ENCODE measurements at places on chromosomes 5 and 9.

DNA sequence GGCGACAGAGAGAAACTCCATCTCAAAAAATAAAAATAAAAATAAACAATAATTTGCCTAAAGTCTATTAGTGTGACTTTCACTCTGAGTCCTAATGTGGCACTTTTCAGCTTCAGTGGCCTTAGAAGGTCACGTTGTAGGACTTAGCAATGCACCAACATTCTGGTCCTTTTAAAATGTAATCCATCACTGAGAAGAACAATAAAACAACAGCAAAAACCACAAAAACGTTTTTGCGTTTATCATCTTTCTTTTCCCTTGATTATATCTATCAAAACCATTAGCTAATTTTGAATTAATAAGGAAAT, 190.1 kb upstream of the ZNF608 start:
- H3K27me3 ChIP-seq, result no peaks in the 10 kb centered on the region
- DNase-seq, result no peak
- no peaks in the 10 kb centered on the region for H3K36me3 ChIP-seq
- no peak overlapping the region for H3K4me3 ChIP-seq

DNA sequence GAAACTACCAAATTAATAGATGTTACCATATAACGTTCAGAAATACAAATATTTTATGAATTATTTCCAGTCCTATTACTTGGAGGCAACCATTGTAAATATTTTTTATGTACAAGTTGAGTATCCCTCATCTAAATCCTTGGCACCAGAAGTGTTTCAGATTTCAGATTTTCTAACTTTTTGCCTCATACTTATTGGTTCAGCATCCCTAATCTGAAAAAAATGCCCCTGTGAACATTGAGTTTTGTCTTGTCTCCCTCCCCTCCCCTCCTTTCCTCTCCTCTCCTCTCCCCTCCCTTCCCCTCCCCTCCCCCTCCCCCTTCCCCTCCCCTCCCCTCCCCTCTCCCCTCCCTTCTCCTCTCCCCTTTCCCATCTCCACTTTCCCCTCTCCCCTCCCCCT, 40.6 kb downstream of the UBAP1 start:
- H3K36me3 ChIP-seq, result no peaks in the 10 kb centered on the region

DNA sequence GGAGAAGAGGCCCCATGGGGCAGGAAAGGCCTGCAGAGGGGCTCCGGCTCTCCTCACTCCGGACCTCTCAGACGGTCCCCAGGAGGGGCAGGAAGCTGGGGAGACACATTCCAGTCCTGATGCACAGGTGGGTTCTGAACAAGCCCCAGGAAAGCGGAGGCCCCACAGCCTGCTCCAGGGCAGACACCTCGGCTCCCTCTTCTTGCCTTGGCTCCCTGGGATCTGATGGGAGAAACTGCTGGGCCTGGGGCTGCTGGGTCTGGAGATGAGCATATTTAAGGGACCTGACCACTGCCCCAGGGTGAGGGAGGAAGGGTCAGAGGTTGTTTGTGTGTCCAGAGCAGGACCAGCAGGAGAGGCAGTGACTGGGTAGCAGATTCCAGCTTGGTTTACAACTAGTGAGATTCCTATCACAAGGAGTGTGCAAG, 1.2 kb downstream of the CORO2A start:
- peaks cover 7% of the 10 kb centered on the region for H3K27me3 ChIP-seq
- H3K36me3 ChIP-seq, result no peaks in the 10 kb centered on the region
- H3K4me3 ChIP-seq, result no peak overlapping the region
- no peaks in the 10 kb centered on the region for H3K4me1 ChIP-seq

- peaks cover under 1% of the 10 kb centered on the region for H3K36me3 ChIP-seq
- H3K27ac ChIP-seq, result no peak overlapping the region
- no peaks in the 10 kb centered on the region for H3K4me1 ChIP-seq
- no peak for DNase-seq
These were observed 20.9 kb downstream of the IPPK start for GRCh38 chr9:92649007-92649406.

DNA sequence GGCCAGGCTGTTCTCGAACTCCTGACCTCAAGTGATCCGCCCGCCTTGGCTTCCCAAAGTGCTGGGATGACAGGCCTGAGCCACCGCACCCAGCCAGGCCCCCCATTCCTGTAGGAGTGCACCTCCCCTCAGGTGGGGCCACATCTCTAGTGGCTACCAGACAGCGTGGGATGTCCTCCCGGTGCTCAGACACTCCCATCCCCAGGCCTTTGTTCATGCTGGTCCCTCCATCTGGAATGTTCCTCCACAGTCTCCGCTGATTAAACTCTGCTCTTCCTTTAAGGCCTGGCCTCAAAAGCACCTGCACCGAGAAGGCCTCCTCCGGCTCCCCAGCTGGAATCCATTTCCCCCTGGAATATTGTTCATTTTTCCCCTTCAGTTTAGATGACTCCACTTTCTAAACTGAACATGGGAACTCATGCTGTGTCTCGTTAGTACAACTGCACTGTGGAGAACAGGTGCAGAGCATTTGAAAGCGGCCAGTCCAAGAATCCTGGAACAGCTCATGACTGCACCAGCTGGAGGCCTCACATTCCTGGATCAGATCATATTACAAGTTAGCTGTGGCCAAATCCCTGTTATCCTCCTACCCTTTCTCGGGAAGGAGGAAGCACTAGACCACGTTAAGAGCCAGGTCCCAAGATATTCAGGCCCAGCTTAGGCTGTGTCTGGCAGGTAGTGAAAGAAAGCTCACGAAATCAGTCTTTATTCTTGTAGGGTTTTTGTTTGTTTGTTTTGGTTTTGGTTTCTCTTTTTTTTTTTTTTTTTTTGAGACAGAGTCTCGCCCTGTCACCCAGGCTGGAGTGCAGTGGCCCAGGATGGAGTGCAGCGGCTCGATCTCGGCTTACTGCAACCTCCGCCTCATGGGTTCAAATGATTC, 10.8 kb upstream of the PRRC2B start:
- H3K4me3 ChIP-seq, result no peak overlapping the region
- H3K36me3 ChIP-seq, result no peaks in the 10 kb centered on the region

DNA sequence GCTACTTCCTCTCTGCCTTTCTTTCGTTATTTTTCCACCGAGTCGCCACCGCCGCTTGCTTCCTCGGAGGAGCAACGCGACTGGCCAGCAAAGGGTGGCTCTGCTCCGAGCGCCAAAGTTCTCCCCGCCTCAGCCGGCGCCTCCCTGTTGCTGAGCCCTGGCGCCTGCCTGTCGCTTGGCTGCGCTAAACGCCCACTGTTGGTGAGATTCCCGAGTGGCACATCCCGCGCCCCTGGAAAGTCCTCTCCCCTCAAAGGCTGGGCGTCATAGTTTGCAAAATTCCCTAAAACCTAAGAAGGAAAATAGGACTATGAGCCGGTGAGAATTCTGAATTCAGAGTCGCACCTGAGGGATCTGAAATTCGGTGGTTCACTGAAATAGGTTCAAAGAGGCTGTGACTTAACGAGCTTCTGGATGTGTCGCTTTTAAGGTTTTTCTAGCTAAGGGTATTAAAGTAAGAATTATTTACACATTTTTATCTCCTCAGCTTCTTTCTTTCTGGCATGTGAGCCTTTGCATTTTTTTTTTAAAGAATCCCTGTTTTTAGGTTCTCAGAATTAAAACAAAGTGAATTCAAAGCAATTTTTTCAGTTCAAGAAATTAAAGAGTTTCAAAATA, at the start of gene GRIN3A:
Gene GRIN3A, minus strand, starts transcription at position 82 of the 618 bp plus-strand sequence. CDS start 668 bp downstream, outside the sequence.
- no peaks in the 10 kb centered on the region for H3K36me3 ChIP-seq
- H3K27ac ChIP-seq, result no peak within 1 kb of the TSS
- peaks cover 28% of the 10 kb centered on the region for H3K27me3 ChIP-seq

DNA sequence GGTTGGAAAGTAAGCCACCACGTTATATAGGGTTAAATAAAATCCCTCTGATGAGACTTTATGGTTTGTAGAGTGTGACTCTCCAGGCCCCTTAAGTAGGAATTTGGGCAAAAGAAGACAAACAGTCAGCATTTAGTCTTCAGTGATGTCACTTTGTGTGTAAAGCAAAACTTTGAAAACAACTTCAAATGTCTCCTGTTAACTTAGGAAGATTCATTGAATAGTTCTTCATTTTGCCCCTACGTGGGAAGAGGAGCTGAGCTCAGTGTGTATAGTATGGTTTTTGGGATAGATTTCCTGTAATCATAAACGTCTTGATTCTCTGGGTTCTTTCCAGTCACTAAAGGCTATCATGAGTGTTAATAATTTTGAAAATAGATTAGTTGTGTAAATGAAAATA, 101.3 kb downstream of the GADD45G start:
- no peaks in the 10 kb centered on the region for H3K36me3 ChIP-seq
- 0 out of 2 replicates have a peak, but pooled peaks cover 6% of the 10 kb centered on the region for H3K4me1 ChIP-seq
- DNase-seq, result no peak
- no peak overlapping the region for H3K27ac ChIP-seq

DNA sequence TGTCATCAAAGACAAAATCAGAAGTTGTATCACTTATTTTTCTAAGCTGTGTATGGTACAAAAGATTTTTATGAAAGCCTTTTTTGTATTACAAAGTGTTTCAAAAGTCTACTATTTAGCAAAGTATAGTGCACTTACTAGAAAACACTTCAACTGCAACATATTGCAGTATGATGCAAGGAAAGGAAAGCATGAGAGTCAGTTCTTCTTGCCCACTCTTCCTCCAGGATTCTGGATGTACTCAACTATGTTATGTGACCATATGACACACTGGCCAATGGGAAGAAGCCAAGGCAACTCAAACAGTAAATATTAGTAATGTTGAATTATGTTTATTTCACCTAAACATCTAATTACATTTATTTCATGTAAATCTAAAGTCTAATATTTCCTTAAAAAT, 49.5 kb upstream of the TYRP1 start:
- DNase-seq, result no peak
- no peak overlapping the region for H3K27ac ChIP-seq
- H3K4me1 ChIP-seq, result no peaks in the 10 kb centered on the region
- H3K27me3 ChIP-seq, result no peaks in the 10 kb centered on the region
- no peak overlapping the region for H3K4me3 ChIP-seq

GRCh38 chr9:127846443-127847177, 7.8 kb downstream of the ENG start:
- DNase-seq, result no peak
- no peak overlapping the region for H3K27ac ChIP-seq
- no peaks in the 10 kb centered on the region for H3K27me3 ChIP-seq
- no peak overlapping the region for H3K4me3 ChIP-seq

- H3K4me1 ChIP-seq, result no peaks in the 10 kb centered on the region
- H3K27ac ChIP-seq, result no peak overlapping the region
- H3K36me3 ChIP-seq, result no peaks in the 10 kb centered on the region
These were observed 118.2 kb downstream of the GALNT10 start for GRCh38 chr5:154308443-154309370.

DNA sequence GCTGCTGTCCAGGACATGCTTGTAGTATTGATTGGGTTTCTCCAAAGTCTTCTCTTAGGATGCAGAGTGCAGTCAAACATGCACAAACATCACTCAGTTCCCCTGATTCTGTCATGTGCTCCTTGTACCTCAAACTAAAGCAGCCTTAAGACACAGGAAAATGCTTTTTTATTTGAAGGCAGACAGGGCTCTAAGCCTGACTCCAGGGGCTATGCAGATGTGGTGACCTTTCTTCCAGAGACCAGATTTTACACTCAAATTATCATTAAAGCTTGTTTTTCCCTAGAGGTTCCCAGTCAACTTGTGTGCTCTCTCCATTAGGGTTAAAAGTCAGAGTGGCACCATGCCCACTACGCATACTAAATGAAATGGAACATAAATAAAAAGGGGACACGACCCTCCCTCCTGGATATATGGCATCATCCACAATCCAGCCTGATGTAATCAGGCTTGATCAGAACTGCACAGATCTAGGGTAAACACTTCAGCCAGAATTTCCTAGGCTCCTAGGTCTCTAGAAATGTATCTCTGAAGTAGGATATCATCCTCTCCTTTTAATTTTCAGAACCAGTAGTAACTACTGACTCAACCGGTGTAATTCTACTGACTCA, 771.1 kb downstream of the NR2F1-AS1 start:
- H3K36me3 ChIP-seq, result no peaks in the 10 kb centered on the region
- no peak for DNase-seq
- no peaks in the 10 kb centered on the region for H3K27me3 ChIP-seq
- H3K4me3 ChIP-seq, result no peak overlapping the region
- no peak overlapping the region for H3K27ac ChIP-seq

GRCh38 chr5:131462454-131462853, 172.6 kb downstream of the RAPGEF6 start:
- H3K36me3 ChIP-seq, result no peaks in the 10 kb centered on the region
- no peak overlapping the region for H3K4me3 ChIP-seq
- no peaks in the 10 kb centered on the region for H3K27me3 ChIP-seq

- H3K36me3 ChIP-seq, result peaks cover 5% of the 10 kb centered on the region
- peak overlapping the region; percentile 99 for H3K4me3 ChIP-seq
- no peaks in the 10 kb centered on the region for H3K27me3 ChIP-seq
- no peaks in the 10 kb centered on the region for H3K4me1 ChIP-seq
These were observed 1.0 kb downstream of the CSNK1A1 start for GRCh38 chr5:149550268-149550583.

- DNase-seq, result no peak
- H3K4me3 ChIP-seq, result no peak overlapping the region
- no peaks in the 10 kb centered on the region for H3K27me3 ChIP-seq
- no peaks in the 10 kb centered on the region for H3K4me1 ChIP-seq
These were observed 35.4 kb downstream of the SREK1 start for GRCh38 chr5:66179297-66180051.

DNA sequence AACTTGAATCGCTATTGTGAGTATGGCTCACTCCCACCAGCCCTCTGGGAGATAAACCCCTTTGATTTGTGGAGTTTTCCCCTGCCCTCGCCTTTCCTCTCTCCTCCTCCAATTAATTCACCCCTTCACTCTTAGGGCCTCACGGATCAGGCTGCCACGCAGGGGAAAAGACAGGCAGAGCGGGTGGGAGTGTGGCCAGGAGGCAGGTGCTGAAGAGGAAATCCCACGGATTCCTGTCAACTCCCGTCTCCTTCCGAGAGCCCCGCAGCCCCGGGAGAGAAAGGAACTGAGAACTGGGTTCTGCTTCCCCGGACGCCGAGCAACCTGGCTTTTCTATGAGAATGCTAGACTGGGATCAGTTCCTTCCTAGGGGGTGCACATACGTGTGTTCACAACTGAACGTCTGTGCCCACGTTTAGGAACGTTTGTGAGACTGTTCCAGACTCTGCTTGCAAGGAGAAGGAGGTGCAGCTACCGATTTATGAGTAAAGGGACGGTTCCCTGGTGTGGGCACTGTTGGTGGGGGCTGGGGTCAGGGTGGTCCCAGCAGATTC, 314.5 kb upstream of the TLE4 start:
- H3K36me3 ChIP-seq, result no peaks in the 10 kb centered on the region
- no peak for DNase-seq
- no peaks in the 10 kb centered on the region for H3K27me3 ChIP-seq
- peaks cover 9% of the 10 kb centered on the region for H3K4me1 ChIP-seq

- peaks cover 18% of the 10 kb centered on the region for H3K36me3 ChIP-seq
- no peak overlapping the region for H3K27ac ChIP-seq
- H3K4me1 ChIP-seq, result peaks cover 4% of the 10 kb centered on the region
- H3K27me3 ChIP-seq, result no peaks in the 10 kb centered on the region
These were observed 30.4 kb downstream of the SETX start for GRCh38 chr9:132324425-132324824.

GRCh38 chr9:123460091-123460490, 104.1 kb downstream of the CRB2 start:
- H3K4me1 ChIP-seq, result no peaks in the 10 kb centered on the region
- H3K36me3 ChIP-seq, result no peaks in the 10 kb centered on the region
- no peak overlapping the region for H3K4me3 ChIP-seq
